Fibroblast of skin of right biceps (primary cell): ENCODE measurements at places on chromosomes 4 and X.

DNA sequence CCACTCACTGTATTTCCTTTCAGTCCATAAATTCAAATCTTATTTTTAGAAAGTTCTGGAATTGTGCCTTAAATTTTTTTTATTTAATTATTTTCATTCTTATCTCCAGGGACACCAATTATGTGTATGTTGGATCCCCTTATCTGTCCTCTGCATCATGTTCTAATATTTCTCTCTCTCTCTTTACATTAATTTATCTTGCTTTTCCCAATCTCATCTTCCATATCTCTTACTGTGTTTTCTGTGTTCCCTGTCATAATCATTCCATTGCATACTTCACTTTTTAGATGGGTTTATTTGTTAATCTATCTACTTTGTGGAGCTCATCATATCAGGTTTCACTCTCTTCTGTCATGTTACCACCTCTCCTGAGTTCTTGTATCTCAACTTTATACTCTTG is 37.4 kb downstream of the PPP2R2C start:
- DNase-seq, result no peak

DNA sequence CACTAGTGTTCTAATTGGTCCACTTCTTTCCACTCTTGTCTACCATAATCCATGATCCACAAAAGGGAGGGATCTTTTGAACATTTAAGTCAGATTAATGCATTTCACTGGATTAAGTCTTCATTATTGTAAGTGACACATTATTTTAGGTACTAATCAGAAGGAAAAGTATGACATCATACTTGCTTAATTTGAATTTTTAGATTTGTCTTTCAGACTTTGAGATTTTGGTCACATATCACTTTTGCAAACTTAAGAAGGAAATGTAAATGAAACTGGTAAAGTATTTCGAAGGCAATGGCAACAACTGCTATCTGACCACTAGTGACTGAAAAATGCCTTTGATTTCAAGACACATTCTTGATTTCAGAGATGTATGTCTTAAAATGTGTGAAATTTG is 5.2 kb downstream of the MMRN1 start:
- DNase-seq, result no peak

- DNase-seq, result peak; percentile 21
These were observed 141.5 kb downstream of the RPS6KA6 start for GRCh38 chrX:84046403-84046984.

- DNase-seq, result no peak
These were observed 218.6 kb upstream of the FAM47A start for GRCh38 chrX:34350561-34351335.

GRCh38 chrX:115940888-115941332 is 229.6 kb upstream of the AGTR2 start:
- DNase-seq, result no peak

DNA sequence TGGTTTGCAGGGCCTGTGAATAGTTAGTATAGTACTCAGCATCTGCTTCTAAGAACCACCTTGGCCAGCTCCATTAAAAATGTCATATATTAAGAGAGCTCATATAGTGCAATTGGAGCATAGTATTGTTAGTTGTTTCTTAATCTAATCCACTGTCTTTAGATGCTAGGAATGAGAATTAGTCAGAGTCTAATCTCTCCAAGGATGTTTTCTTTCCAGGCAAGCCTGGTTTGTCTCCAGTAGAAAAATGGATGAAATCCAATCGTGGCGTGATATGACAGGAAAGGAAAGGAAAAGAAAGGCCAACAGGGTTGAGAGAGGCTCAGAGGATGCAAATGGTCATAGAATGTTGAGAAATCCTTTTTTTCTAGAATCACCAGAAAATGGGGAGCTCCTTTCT is 15.0 kb upstream of the TMEM164 start:
- DNase-seq, result no peak

GRCh38 chr4:6229095-6229494 is 28.7 kb upstream of the JAKMIP1 start:
- no peak for DNase-seq

DNA sequence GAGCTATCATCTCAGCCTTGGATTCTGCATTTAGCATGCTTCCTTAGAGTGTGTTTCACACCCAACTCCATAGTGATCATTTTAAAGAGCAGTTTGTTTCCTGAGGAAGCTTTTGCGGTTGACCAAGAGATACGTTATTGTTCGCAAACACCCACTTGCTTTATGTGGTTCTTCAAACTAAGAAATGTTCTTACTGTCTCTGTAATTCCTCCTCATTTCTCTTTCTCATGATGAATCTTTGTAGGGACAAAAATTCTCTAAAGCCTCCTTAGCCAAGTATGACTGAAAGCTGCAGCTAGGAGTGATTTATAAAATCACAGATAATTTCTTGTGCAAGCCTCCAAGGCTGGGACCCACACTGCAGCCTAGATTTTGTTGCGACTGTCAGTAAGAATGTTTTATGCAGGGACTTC is 10.0 kb downstream of the TNIP3 start:
- DNase-seq, result no peak

- peak; percentile 33 for DNase-seq
These were observed 86.3 kb upstream of the RAPGEF2 start for GRCh38 chr4:159016593-159017024.

DNA sequence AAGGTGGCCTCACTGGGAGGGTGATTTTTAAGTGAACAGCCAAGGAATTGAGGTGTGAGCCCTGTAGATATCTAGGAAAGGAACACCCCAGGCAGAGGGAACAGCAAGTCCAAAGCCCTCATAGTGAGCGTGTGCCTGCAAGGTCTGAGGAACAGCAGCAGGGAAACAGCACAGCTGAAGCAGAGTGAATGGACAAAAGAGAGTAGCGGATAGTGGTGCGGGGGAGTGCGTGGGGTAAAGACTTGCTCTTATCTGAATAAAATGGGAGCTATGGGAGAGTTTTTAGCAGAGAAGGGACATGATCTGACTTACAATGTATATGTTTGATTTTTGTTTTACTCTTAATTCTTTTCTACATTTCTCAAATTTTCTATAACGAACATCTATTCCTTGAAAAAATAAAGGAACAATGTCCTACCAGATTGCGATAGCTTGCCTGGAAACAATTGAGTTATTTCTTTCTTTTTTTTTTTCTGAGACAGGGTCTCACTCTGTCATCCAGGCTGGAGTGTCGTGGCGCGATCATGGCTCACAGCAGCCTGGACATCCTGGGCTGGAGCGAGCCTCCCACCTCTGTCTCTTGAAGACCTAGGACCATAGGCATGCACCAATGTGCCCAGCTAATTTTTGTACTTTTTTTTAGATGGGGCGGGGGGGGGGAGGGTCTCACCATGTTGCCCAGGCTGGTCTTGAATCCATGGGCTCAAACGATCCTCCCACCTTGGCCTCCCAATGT is 19.5 kb upstream of the HADH start:
- no peak for DNase-seq

GRCh38 chr4:125992891-125993290 is 678.1 kb downstream of the FAT4 start:
- DNase-seq, result peak; percentile 1

DNA sequence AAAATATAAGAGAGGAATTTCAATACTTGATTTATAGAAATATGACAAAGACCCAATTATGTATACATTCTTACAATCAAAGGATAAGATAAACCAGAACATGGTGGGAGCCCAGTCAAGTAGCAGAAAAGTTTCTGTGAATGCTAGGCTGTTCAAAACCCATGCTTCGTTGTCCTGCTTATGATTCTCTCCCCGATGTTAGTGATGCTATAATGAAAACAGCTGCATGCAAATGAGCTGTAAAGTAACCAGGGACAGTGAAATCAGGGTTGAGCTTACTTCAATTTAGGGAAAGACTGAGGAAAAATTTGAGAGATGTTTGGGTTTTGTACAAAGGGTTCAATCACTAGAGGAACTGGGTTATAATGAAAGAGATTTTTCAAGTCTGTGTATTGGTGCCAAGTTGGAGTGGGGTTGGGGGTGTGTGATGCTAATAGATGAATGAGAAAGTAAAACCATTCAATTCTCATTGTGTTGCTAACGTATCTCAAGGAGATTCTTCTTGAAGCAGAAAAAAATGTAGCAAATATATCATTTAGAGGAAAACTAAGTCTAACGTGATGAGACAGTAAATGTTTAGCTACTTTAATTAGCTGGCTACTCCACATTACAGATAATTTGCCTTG is 59.3 kb upstream of the PPP1R2C start:
- DNase-seq, result no peak

- peak; percentile 94 for DNase-seq
These were observed 10.6 kb upstream of the PYURF start for GRCh38 chr4:88533937-88534750.

DNA sequence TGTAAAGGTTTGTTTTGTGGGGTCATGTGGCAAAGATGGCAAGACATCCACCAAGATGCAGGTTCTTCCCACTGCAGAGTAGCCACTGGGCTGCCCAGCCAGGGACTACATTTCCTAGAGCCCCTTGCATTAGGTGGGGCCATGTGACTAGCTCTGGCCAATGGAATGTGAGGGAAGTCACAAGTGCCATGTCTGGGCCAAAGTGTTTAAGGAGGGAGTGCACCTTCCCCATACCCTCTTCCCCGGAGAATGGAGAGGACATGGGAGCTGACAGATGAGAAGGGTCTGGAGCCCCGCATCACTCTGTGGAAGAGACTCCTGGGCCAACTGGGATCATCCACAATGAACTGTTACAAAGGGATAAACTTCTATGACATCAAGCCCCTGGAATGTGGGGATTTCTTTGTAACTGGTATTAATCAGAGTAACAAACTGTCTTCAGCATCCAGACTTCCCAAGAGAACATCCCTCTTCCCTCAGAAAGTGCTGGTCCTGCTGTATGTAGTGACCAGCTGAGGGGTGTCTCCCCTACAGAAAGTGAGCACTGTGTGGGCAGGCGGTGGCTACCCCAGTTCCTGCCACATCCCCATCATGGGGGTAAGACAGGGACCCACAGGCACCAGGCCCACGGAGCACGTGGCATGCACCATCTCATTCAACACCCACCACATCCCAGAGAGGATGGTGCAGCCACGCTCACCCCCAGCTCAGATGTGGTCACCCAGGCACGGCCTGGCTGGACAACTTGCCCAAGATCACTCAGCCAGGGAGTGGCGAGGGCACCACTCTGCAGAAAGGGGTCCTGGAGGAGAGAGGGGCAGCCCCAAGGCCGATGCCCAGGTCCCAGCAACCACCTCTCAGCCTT is 10.9 kb downstream of the PPP2R2C start:
- peak; percentile 4 for DNase-seq

- DNase-seq, result no peak
These were observed 990 bp upstream of the HADH start for GRCh38 chr4:107988763-107989035.

- no peak for DNase-seq
These were observed 49.7 kb downstream of the CORIN start for GRCh38 chr4:47788126-47788525.
